ENCODE measurements at places on chromosomes 11 and 22. TPM values are rescaled to one million over a fixed set of nuclear protein-coding genes. Genes with fewer than 3 reads are reported as not detected.

Gene C1QTNF4
- total RNA-seq, result not detected

Gene FUT4
- total RNA-seq, result 2.5 TPM

Gene EIF3M
- total RNA-seq, result 478 TPM

Gene NRXN2
- 0.19 TPM for total RNA-seq

Gene OR8D1
- total RNA-seq, result not detected

Gene NRIP3
- 0.60 TPM for total RNA-seq

Gene LRRC56
- total RNA-seq, result 0.54 TPM

Gene LMO1
- 3.3 TPM for total RNA-seq

Gene DNAJB7
- total RNA-seq, result not detected

Gene USP2
- 0.95 TPM for total RNA-seq

Gene BIRC3
- 48.9 TPM for total RNA-seq

Gene RAG2
- total RNA-seq, result not detected

Gene FADD
- 69.6 TPM for total RNA-seq

Gene GRIA4
- not detected for total RNA-seq

All from A549 treated with Mapracorat at 1 μM for 4 hours (cell line).